ENCODE measurements at places on chromosomes 4 and X. TPM values are rescaled to one million over a fixed set of nuclear protein-coding genes. Genes with fewer than 3 reads are reported as not detected.

DNA sequence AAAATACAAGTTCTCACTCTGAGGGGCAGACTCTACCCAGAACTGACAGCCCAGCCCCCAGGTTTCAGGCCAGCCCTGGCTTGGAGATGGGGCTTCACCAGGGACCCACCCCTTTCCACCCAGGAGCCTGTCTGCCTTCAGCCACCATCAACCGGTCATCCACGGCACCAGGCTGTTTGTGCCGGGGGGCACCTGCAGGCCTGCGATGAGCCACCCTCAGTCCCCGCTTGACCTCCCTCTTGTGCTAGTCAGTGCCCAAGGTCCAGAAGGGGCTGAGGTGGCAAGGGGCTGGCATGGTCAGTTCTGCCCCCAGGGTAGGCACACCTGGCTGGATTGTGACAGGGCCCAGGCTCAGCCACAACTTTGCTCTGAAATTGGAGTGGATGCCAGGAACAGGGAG lies 82.1 kb downstream of the ADRA2C start:
- DNase-seq = no peak

GRCh38 chr4:88822034-88822789 lies 124.6 kb upstream of the NAP1L5 start:
- DNase-seq = no peak

SLC2A9 gene
- 0.54 TPM for total RNA-seq

DNA sequence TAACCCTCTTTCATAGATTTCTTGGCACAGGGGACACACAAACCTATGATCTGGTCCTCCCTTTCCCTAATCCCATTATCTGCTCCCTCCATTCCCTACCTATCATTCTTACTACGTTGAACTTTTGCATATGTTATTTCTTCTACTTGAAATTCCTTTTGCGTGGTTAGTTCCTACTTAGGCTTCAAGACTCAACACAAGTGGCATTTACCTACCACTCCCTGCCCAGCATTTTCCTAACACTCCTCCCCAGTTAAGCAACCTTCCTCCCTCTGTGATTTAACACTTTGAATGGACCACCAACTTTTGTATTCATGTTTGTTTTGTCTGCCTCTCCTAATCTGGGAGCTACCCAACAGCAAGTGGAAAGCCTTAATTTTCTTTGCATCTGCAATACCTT lies 1113.7 kb downstream of the STIM2 start:
- DNase-seq = no peak

Measured in activated CD8-positive, alpha-beta T cell treated with anti-CD3 and anti-CD28 coated beads for 36 hours (primary cell).